ENCODE measurements at places on chromosomes 1 and 21.

- no peak for DNase-seq
Measured at GRCh38 chr1:147223740-147224615, 1.2 kb downstream of the FMO5 start.

DNA sequence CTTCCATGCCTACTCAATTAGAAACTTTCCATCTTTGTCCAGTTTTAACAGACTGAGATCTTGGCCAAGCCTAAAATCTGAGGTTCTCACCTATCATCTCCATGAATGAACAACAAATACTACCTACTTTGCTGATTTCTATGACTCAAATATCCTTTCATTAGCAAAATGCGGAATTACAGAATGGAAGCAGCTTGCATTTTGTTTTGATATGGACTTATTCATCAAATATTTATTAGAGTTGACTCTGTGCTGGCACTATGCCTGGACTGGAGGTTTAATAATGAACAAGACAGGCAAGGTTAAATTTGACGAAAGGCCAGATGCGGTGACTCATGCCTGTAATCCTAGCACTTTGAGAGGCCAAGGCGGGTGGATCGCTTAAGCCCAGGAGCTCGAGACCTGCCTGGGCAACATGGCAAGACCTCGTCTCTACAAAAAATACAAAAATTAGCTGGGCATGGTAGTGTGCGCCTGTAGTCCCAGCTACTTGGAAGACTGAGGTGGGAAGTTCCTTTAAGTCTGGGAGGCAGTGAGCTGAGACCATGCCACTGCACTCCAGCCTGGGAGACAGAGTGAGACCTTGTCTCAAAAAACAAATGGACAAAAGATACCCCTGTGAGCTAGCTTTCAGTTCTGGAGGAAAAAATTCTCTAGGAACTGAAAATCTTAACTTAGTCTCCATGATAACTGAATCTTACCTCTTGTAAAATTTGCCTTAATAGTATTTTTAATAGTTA is 29.4 kb upstream of the SOD1 start:
- DNase-seq: peak; percentile 96

GRCh38 chr21:46009951-46010705 is 28.6 kb downstream of the COL6A1 start:
- no peak for DNase-seq

DNA sequence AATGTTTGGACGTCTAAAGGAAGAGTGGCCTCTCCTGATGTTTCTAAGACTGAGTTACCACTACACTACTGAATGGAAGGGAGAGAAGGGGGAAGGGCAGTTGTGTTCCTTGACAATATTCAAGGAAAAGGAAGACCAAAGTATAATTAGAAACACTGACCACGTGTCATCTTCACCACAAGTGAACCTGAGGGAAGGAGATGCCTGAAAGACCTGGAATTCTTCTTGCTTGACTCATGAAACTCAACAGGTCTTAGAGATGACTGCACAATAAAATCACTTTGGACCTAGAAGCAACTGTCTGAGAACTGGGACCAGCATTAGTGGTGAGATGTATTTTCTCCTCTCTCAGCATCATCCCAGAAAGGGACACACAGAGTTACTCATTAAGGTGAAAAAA is 56.7 kb downstream of the PTPN14 start:
- DNase-seq: peak; percentile 52

- DNase-seq: no peak
Measured at GRCh38 chr1:93659822-93660503, 21.7 kb downstream of the BCAR3 start.

DNA sequence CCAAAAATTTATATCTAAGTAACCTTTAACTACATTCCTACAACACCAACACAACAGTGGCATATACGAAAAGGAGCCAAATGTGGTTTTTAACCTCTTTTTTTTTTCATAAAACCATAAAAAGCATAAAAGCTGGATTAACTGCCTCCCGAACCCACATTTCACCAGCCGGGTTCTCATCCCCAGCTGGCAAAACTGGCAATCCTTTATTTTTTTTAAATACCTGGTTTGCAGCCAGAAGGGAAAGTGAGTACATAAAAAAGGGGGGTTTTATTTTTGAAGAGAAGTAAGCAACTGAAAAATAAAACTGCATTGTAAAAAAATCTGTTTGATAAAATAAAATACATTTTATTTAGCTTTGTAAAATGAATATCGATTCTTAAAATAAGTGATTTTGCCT is 295.4 kb downstream of the AKT3 start:
- DNase-seq: no peak

- DNase-seq: peak; percentile 48
Measured at GRCh38 chr1:18949686-18950400, 6.6 kb downstream of the IFFO2 start.

GRCh38 chr1:200291106-200291505 is 118.7 kb downstream of the ZNF281 start:
- no peak for DNase-seq

GRCh38 chr1:37432716-37433115 is 41.7 kb upstream of the ZC3H12A start:
- no peak for DNase-seq

GRCh38 chr1:180257028-180257386 is 26.9 kb downstream of the LHX4 start:
- no peak for DNase-seq

- DNase-seq: peak; percentile 39
Measured at GRCh38 chr1:199279067-199279466, 640.2 kb downstream of the PTPRC start.

DNA sequence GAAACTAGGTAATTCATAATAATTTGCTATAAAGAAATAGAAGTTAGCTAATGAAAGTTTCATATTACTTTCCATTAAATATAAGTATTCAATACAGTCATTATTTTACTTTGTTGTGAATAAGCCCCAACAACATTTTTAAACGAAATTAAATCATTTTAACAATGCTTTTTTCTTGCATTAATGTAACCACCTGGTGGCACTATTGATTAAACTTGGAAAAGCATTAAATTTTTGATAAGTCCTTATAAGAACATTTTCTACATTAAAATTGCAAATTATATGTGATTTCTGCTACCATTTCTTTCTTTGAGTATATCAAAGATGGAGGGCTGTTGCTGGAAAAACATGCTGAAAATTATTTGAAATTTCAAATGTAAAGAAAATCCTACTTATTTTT is 918.8 kb upstream of the TMPRSS15 start:
- peak; percentile 20 for DNase-seq

DNA sequence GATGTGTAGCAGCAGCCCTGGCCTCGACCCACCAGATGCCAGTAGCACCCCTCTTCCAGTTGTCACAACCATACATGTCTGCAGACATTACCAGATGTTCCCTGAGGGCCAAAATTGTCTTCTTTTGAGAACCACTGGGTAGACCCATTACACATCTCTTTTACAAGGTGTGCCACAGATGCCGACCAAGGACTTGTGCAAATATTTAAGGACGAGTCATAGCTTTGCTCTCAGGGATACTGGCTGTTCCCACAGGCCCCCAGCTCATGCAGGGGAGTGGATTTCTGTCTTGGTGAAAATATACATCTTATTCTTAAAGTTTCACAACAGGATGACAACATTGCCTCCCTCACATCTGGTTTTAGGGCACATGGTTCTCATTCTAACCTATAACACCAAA is 59.4 kb upstream of the ZBTB18 start:
- no peak for DNase-seq

DNA sequence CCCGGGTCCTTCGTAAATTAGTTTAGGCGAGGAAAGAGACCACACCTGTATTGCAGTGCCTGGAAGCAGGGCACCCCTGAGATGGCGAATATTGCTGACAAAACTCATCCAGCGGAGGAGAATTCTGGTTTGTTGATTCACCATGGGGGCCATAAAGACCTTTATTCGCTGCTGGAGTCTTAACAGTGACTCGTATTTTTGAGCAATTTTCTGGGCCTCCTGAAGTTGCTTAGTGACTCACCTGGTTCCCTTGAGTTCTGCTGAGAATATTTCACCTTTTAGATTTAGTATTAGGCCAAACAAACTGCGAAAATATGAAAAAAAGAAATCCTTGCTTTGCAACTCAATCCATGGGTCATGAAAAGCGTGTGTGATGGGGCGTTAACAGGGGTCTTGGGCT is 20.6 kb upstream of the H6PD start:
- no peak for DNase-seq

- DNase-seq: no peak
Measured at GRCh38 chr1:117594261-117594990, 11.4 kb upstream of the TENT5C start.

DNA sequence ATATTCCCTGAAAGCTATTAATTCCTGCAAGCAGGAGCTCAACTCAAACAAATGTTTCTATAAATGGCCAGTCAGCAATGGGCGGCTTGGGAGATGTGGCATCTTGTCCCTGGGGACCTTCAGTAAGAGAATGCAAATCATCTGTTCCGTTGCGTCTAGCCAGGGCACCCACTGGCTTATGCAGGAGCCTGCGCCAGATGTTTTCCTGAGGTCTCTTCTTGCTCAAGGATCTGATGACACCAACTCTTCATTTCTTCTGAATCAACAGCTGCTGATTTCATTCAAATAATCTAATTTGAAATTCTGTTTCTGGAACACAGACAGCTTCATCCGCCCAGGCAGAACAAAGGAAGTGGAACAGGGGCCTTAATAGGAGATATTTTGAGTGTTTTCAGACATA is 70.0 kb upstream of the AJAP1 start:
- DNase-seq: no peak

- DNase-seq: peak; percentile 78
Measured at GRCh38 chr1:224430511-224431113, 4.0 kb downstream of the WDR26 start.

- DNase-seq: no peak
Measured at GRCh38 chr1:228396770-228397662, 9.6 kb downstream of the TRIM11 start.

- DNase-seq: no peak
Measured at GRCh38 chr21:36127977-36128376, 6.9 kb upstream of the CBR3 start.

DNA sequence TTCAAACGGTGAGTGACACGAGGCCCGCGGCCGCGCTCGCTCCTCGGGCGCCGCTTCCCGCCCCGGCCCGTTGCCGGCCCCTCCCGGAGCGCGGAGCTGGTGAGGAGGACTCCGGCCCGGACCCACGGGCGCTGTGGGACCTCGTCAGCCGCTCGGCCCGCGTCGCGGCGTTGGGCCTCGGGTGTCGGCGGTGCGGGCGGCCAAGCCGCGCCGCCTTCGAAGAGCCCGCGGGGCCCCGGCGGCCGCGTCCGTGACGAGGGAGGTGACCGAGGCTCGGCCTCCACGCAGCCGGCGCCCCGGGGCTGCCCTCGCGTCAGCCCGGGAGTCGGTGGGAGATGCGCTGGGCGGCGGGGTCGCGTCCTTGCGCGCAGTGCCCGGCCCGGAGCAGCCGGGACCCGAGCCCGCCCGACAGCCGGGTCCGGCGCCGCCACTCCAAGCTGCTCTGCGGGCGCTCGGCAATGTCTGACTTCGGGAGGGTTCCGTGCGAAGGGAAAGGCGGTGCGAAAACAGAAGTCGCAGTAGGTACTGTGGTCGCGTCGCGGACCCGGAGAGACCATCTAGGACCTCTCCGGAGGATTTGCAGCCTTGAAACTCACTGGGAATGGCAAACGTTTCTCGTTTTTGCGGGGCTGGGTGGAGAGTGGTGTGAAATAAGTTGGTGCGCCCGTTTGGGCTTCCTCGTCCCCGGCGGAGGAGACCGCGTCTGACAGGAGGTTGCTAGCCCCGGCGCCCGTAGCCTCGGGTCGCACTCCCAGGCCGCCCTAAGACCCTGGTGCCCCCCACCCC is 829 bp downstream of the SPEN start:
- peak; percentile 32 for DNase-seq

GRCh38 chr1:30929135-30929889 is 20.8 kb upstream of the SDC3 start:
- DNase-seq: peak; percentile 73

DNA sequence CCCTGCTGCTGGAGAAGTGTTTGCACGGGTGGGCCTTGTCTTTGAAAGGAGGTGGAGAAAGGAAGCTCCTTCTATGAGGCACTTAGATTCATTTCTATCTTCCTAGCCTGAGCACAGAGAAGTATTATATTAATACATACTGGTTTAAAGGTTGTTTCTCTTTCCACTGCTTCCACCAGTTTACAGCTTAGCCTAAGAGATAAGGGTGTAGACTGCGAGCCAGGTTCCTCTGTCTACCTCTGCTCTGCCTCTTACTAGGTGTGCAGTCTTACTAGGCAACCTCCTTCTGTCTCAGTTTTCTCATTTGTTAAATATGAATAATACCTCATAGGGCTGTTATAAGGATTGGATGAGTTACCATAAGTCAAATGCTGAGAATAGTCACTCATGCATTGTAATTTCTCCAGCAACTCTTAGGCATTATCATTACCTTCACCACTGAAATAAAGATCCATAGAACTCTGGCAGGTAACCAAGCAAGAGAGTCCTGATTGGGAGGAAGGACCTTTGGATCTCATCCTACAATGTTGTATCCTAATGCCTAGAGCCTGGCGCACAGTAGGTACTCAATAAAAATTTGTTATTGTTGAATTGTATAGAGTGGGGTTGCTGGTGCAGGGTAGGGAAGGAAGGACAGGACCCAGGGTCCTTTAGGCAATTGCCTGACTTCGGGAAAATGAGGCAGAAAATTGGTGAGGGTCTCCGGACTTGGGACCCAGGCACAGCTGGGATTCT is 95.1 kb downstream of the TBX19 start:
- no peak for DNase-seq

GRCh38 chr21:44789880-44790279 is 11.7 kb downstream of the UBE2G2 start:
- no peak for DNase-seq

DNA sequence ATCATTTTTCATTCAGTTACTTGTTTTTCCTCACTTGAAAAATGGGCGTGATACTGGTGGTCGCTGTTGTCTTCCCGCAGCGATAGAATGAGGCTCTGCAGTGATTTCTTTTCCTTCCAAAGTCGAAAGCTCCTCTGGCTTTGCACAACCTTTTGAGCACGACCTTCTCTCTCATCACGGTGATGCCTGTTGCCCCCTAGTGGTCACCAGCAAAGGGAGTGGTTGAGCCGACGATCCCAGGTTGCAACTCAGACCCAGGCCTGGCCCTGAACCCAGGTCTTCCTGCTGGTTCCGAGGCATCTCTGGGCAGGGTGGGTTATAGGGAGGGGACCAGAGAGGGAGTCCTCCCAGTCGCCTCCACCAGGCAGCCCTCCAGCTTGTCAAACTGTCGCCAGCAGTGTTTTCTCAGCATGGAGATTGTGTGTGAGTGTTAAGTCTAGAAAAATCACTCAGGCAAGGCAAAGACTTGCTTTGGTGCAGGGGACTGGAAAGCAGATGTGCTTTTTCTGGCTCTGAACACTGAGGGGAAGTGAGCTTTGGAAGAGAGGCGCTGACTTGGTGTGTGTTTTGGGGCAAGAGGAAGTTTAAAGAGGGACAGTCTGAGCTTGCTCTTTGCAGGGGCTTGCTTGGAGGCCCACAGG is 285.3 kb downstream of the CAMTA1 start:
- peak; percentile 70 for DNase-seq

DNA sequence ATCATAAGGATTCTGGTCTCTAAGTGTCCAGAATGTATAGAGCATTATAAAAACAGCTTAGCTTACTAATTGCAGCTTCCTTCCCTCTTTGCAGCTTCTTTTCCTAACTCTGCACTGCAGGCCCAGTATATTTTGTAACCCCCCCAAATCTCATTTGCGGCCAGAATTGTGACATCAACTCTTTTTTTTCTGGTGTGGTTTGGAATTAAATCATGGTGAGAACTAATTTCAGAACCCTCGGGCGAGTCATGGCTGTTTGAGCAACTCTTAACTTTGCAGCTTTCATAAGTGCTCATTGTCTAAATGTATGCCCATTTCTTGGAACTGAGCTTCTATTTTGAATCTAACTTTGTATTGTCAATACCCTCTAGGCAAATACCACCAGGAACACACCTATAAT is 187.4 kb downstream of the CYYR1 start:
- DNase-seq: peak; percentile 62

- no peak for DNase-seq
Measured at GRCh38 chr1:226641671-226642231, 93.2 kb downstream of the STUM start.

- no peak for DNase-seq
Measured at GRCh38 chr1:204102029-204102611, 29.2 kb downstream of the SOX13 start.

Measured in MCF 10A (cell line).